ENCODE measurements at places on chromosomes 16 and 17. TPM values are rescaled to one million over a fixed set of nuclear protein-coding genes. Genes with fewer than 3 reads are reported as not detected.

The PTGES3L gene
- 2.5 TPM for total RNA-seq

The MGAT5B gene
- 53.8 TPM for total RNA-seq

The IQCK gene
- total RNA-seq, result 20.0 TPM

The TMEM204 gene
- total RNA-seq, result 2.8 TPM

The PPP4C gene
- 60.4 TPM for total RNA-seq

The TP53TG3B gene
- not detected for total RNA-seq

The MMP28 gene
- 9.7 TPM for total RNA-seq

The SYNGR2 gene
- total RNA-seq, result 7.5 TPM

The DNAH2 gene
- total RNA-seq, result 2.2 TPM
